Panc1 (cell line): ENCODE measurements at places on chromosomes 16 and 17. TPM values are rescaled to one million over a fixed set of nuclear protein-coding genes. Genes with fewer than 3 reads are reported as not detected.

Gene SCGB1C2
- total RNA-seq = not detected

Gene IL21R
- 0.10 TPM for total RNA-seq

Gene HAS3
- total RNA-seq = 6.9 TPM

Gene LIG3
- total RNA-seq = 56.4 TPM

Gene CAVIN1
- total RNA-seq = 315 TPM

Gene ADAP2
- 2.4 TPM for total RNA-seq

DNA sequence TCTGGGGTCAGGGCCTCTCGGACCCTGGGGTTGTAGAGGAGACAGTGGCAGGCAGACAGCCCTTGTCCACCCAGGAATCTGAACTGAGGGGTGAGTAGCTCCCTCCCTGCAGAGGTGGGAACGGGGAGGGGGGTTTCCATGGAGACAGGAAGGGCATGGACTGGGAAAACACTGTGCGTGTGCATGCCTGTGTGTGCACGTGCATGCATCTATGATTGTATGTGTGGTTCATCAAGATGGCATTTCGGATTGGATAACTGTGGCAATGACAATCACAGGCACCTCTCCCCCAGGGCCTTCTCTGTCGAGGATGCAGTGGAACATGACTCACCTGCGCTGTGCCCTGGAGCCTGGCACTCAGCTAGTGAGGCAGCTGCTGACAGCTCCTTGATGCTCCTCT is 6.1 kb upstream of the CD300C start:
- H3K4me1 ChIP-seq = no peaks in the 10 kb centered on the region
- no peak overlapping the region for H3K4me3 ChIP-seq
- no peaks in the 10 kb centered on the region for H3K27me3 ChIP-seq
- no peaks in the 10 kb centered on the region for H3K36me3 ChIP-seq
- DNase-seq = no peak

GRCh38 chr17:76444518-76445311 is 8.2 kb downstream of the UBE2O start:
- H3K36me3 ChIP-seq = no peaks in the 10 kb centered on the region
- peak overlapping the region; percentile 84 for H3K27ac ChIP-seq
- H3K4me1 ChIP-seq = peaks cover 72% of the 10 kb centered on the region
- no peak for DNase-seq
- no peaks in the 10 kb centered on the region for H3K27me3 ChIP-seq

DNA sequence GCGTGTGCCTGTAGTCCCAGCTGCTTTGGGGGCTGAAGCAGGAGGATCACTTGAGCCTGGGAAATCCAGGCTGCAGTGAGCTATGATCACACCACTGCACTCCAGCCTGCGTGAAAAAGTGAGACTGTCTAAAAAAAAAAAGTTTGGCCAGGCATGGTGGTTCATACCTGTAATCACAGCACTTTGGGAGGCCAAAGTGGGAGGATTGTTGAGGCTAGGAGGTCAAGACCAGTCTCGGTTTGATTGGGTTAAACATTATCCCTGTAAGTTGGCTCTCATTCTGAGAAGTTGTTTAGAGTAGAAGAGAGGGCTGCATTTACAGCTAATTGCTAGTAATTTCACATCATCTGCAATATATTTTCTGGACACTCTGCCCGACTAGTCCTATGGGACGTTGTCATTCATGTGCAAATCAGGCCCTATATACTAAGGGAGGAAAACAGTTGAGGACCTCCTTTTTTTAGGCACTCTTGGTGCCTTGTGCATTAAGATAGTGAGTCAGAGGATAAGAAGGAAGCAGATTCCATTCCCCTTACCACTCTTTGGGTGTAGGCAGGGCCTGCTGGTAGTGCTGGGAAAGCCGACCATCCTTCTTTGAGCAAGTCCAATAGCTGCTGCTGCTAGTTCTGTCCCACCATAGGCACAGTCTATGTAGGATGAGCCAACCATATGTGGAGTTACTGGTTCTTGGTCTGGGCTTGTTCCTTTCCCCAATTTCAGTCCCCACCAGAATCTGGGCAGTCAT is 18.7 kb downstream of the HMOX2 start:
- H3K27me3 ChIP-seq = no peaks in the 10 kb centered on the region
- no peak overlapping the region for H3K4me3 ChIP-seq
- peaks cover 12% of the 10 kb centered on the region for H3K4me1 ChIP-seq
- no peaks in the 10 kb centered on the region for H3K36me3 ChIP-seq

DNA sequence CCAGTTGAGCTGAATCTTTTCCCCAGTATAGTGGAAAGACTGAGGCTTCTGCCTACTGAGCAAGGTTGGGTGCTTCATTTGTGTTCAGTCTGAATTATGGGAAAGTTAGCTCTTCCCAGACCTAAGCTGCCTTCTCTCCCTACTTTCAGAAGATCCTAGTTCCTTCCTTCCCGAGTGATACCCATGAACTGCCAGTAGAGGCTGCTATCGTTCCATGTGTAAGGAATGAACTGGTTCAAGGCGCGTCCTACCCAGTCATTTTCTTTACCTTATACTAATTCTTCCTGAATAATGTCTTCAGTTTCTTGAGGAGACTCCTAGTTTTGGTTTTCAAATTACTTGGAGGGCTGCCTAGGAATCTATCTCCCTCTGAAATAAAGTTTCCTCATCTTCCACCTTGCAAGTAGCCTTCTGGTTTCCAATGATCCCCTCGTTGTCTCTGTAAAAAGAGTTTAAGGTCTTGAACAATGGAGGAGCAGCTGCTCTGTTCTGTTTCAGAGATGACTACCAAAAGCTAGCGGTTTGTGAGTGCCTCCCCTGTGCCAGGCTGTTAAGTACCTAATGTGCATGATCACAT is 934 bp upstream of the AOC2 start:
- peaks cover 10% of the 10 kb centered on the region for H3K36me3 ChIP-seq
- peak; percentile 43 for DNase-seq
- H3K27me3 ChIP-seq = no peaks in the 10 kb centered on the region

DNA sequence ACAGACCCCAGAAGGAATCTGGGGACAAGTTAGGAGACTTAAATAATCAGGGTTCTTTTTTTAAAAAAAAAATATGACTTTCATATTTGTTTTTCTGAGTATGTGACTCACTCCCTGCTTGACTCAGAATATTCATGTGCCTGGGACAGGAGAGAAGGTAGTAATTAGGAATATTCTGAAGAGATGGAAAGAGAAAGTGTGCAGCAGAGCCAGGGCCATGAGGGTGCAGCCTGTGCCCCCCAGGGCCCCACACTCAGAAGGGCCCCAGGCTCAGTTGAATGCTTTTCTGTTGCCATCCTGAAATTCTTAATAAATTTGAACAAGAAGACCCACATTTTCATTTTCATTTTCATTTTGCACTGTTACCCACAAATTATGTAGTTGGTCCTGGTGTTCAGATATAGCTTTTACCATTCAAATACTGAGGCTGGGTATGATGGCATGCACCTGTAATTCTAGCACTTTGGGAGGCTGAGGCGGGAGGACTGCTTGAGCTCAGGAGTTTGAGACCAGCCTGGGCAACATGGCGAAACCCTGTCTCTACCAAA is 11.5 kb upstream of the LONP2 start:
- H3K27me3 ChIP-seq = no peaks in the 10 kb centered on the region
- H3K27ac ChIP-seq = no peak overlapping the region
- H3K36me3 ChIP-seq = no peaks in the 10 kb centered on the region
- H3K4me3 ChIP-seq = no peak overlapping the region
- H3K4me1 ChIP-seq = no peaks in the 10 kb centered on the region
- DNase-seq = no peak

DNA sequence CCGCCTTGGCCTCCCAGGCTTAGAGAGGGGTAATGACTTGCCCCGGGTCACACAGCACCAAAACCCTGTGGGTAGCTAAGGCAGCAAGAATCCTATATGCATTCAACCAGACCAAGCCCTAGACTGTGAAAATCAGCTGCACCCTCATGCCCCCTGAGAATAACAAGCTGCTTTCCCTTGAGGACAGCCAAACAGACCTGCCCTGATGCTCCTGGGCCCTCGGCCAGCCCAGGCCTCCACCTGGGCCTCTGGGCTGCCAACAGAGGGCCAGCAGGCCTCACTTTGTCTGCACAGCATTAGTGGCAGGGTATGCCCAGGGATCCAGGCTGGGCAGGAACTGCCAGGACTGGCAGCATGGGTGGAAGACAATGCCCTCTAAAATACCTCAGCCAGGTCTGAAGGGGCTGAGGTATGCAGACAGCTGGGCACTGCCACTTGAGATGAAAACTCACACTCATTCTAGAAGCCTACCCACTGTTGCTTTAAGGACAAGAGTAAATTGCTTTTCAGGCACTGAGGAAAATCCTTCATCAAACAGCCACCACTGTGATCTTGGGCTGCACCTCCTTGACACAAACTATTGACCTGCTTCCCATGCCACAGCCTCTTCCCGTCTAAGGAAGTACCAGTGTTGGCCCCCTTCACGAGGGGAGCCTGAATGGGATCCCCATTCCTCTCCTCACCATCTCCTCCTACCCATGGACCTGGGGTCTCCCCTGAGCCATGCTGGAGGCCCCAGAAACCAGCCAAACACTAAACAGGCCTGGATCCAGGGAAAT is 8.8 kb downstream of the ST3GAL2 start:
- H3K27ac ChIP-seq = peak overlapping the region; percentile 99
- H3K4me1 ChIP-seq = peaks cover 76% of the 10 kb centered on the region
- H3K36me3 ChIP-seq = no peaks in the 10 kb centered on the region; the same call in 1 of the 2 replicates
- H3K4me3 ChIP-seq = no peak overlapping the region

- DNase-seq = no peak
- H3K27me3 ChIP-seq = peaks cover 2% of the 10 kb centered on the region; the same call in 1 of the 2 replicates
- no peaks in the 10 kb centered on the region for H3K36me3 ChIP-seq
- H3K27ac ChIP-seq = no peak overlapping the region
- no peaks in the 10 kb centered on the region for H3K4me1 ChIP-seq
- H3K4me3 ChIP-seq = no peak overlapping the region
Observed at GRCh38 chr16:8310816-8311215, 279.5 kb downstream of the TMEM114 start.

GRCh38 chr16:55508941-55509931 is at the start of gene LPCAT2:
Gene LPCAT2 (plus strand): TSS chr16:55509072. CDS start chr16:55509182, 110 bp downstream.
- peak within 1 kb of the TSS; percentile 81 for H3K4me3 ChIP-seq
- H3K36me3 ChIP-seq = no peaks in the 10 kb centered on the region; the same call in 1 of the 2 replicates
- DNase-seq = no peak
- no peaks in the 10 kb centered on the region for H3K27me3 ChIP-seq
- H3K27ac ChIP-seq = peak within 1 kb of the TSS; percentile 77
- peaks cover 10% of the 10 kb centered on the region for H3K4me1 ChIP-seq
